ENCODE measurements at places on chromosomes 7 and 10. TPM values are rescaled to one million over a fixed set of nuclear protein-coding genes. Genes with fewer than 3 reads are reported as not detected.

The ARF5 gene
- polyA plus RNA-seq, result 328 TPM

The MDFIC gene
- polyA plus RNA-seq, result 1.2 TPM

The TFPI2 gene
- 0.22 TPM for polyA plus RNA-seq

The PNLIP gene
- polyA plus RNA-seq, result not detected

Measured in brain (organoid and tissue), 16 donors.